NCI-H1417 treated with DMSO at 0.1 percent for 48 hours (cell line): ENCODE measurements at places on chromosomes 7 and 10.

- DNase-seq: no peak
These were observed 18.7 kb downstream of the LCOR start for GRCh38 chr10:96850825-96851224.

DNA sequence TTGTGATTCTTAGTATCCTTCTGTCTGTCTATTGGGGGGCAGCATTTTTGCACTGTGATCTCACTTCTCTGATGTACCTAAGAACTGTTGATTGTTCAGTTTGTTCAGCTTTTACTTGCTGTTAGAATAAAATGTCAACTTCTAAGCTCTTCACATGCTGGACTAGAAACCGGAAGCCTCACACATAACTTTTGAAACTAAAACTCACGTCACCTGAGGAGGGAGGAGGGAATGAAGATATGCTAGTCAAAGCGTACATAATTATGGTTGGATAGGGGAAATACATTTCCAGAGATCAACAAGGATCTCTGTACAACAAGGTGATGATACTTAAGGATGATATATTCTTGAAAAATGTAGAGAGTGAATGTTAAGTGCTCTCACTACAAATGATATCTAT lies 609.7 kb downstream of the INHBA start:
- no peak for DNase-seq

DNA sequence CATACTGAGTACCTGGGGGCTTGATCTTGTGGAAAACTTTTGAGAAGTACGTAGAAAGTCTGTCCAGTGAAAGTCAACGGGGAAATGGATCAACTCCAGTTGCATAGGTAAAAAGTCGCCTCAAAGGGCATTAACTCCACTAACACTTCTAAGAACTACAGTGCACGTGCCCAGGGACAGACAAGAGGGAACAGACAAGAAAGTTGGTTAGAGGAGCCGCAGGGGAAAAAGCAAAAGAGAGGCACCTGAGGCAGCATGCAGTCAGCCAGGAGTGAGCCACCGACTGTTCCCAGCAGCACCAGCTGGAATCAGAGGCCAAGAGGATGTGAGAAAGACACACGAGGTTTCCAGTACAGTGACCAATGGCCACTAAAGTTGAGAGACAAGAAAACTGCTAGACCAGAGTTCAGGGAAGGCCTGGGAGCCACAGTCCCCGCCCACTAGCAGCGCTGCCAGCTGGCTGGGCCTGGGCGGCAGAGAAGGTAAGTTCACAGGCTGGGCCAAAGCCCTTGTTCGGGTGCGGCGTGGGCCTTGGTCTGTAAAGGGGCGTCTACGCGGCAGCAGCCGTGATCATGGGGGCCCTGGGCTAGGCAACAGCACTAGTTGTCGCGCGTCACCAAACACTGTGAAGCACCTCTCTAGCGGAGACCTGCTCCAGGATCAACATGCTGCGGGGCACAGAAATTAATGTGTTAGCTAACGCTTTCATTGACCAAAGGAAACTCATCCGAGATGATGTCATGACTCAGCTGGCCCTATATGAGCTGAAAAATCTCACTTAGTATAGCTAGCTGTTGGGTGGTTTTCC lies 14.0 kb downstream of the ITGB1 start:
- no peak for DNase-seq

DNA sequence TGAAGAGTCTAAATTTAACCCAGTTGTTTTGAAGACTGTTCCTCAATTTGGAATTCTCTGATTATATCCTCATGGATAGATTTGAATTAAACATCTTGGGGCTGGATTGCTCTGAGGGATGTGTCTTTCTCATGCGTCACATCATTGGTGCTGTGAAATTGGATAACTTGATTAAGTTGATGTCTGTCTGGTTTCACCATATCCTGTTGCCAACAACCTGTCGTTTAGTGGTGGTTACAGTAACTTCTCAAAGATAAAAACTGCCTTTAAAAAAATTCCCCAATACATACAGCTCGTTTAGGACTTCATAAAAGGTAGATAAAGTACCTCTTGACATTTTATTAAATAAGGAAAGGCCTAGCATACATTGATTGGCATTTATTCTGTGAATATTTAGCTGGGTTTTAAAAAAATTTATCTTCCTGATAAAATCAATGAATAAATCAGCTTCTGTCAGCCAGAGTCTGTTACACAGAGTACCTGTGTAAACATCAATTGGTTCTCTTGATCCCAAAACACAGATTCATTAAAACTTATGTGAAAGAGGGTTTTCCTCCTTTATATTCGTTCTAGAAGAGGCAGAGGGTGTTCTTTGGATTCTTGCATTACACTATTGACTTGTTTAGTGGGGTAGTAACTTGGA lies 10.5 kb downstream of the CRCP start:
- DNase-seq: no peak

DNA sequence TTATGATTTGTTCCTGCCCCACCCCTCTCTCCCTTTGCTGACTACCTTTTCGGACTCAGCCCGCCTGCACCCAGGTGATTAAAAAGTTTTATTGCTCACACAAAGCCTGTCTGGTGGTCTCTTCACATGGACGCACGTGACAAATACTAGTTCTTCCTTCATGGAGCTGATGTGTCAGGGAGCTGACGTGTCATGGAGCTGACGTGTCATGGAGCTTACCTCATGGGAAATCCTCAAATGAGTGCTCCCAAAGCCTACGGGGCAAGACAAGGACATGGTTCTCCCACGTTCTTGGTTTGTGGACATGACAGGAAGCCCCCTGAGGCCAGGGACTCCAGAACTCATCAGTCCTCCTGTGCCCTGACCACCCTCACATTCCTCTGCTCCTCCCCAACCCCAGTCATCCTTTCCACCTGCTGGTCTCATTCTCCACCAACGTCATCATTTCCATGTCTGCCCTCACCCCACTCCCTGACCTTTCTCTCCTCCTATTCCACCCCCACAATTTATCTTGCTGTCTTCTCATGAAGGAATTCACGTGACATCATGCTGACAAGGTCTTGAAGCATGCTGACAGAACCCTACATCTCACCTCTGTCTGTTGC lies 261.3 kb downstream of the TCERG1L start:
- no peak for DNase-seq

GRCh38 chr7:132499065-132499464 lies 77.2 kb downstream of the PLXNA4 start:
- no peak for DNase-seq

GRCh38 chr7:133983685-133984419 lies 143.3 kb upstream of the LRGUK start:
- DNase-seq: no peak

- no peak for DNase-seq
These were observed 107.3 kb downstream of the PRPF18 start for GRCh38 chr10:13693783-13694700.

GRCh38 chr10:115514895-115515294 lies 421.7 kb downstream of the ATRNL1 start:
- DNase-seq: no peak

DNA sequence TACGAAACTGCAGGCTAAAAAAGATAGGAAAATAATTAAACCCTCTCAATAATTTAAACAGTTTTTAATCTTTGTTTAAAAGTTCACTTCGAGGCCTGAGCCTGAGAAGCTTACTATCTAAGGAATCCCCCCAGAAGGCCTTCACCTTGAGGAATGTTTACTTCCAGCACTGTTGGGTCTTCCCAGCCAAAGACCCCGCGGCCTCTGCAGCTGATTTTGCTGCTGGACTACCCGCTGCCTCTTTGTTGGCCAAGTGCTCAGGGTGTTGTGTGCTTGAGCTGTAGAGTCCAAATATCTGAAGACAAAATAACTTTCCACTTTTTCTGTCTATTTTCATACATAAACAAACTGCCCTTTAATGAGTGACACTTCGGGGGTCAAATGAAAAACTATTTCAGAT lies 292.7 kb downstream of the GLRX3 start:
- DNase-seq: no peak

GRCh38 chr10:1923586-1923985 lies 186.3 kb upstream of the ADARB2 start:
- DNase-seq: no peak

- no peak for DNase-seq
These were observed 336.2 kb downstream of the PAXIP1 start for GRCh38 chr7:154666768-154667167.
